ENCODE measurements at places on chromosomes 11 and 22.

DNA sequence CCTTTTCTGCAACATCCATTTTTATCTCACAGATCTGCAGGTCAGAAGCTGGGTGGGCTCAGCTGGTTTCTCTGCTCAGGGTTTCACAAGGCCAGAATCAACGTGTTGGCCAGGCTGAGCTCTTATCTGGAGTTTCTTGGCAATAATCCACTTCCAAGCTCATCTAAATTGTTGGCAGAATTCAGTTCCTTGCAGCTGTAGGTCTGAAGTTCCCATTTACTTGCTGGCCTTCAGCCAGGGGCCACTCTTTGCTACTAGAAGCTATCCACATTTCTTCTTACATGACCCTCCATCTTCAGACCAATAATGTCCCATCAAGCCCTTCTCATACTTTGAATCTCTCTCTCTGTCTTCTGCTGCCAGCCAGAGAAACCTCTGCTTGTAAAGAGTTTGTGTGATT is 103.5 kb downstream of the WNT11 start:
- no peak for DNase-seq

DNA sequence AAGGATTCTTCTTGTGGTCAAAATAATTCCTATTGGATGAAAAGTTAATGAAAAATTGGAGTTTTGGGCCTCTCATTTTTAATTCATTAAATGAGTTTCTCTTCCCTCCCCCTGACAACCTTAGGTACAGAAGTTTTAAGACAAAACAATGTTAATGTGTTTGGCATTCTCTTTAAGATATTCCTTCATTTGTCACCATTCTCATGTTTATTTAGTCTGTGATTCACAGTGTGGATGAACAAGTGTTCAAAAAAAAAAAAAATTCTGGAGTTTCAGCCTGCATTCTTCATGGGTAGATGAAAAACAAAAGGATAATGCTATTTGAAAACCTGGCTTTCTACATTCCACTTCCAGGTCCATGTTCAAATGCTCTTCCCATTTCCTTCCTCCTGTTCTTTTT is 172.6 kb upstream of the LUZP2 start:
- DNase-seq: no peak

GRCh38 chr11:70888061-70888460 is 364.3 kb downstream of the SHANK2 start:
- no peak for DNase-seq

GRCh38 chr11:91129596-91129995 is 906.7 kb upstream of the CHORDC1 start:
- no peak for DNase-seq

DNA sequence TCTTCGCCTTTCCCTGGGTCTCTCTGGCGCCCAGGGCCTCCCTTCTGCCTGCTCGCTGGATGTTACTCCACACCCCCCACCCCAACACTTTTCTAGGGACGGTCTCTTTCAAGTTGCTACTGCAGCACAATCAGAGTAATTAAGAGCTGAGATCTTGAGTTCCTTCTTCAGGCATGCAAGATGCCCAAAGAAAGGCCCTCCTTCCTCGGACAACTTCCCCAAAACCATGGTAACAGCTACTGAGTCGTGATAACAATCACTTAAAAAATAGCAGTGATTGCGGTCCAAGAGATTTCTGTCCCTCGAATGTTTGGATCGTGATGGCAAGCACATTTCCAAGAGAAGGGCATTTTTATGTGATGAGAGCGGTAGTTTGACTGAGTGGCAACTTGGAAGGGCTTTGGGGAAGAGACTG is 638 bp upstream of the TENM4 start:
- no peak for DNase-seq

DNA sequence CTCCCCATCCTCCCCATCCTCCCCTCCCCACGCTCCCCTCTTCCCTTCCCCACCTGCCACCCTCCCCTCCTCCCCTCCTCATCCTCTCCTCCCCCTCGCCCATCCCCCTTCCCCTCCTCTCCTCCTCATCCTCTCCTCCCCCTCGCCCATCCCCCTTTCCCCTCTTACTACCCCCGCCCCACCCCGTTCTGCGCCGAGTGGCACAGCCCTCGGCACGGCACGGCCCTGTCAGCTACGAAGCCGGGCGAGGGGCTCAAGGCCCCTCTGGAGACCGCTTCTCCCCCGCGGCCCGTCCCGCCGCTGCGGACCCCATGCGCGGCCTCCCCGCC is 449.9 kb downstream of the OPCML start:
- no peak for DNase-seq

DNA sequence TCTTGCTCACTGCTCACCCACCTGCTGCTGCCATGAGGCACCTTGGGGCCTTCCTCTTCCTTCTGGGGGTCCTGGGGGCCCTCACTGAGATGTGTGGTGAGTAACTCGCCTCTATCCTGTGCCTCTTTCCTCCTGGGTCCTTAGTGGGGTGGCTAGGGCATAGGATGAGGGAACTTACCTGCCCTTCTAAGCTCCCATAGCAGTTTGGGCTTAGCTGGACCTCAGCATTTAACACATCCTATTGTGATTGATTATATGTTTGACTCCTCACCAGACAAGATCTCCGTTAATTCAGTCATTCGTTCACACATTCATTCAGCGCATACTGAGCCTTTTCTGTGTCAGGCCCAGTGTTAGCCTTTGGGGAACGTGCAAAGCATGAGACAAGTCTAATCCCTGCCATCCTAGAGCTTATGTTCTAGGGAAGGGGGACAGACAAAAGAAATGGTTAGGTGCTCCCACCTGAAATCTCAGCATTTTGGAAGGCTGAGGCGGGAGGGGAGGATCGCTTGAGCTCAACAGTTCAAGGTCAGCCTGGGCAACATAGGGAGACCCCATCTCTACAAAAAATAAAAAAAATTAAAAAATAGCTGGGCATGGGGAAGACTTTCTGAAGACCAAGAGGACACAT is 441 bp downstream of the TCN2 start:
- DNase-seq: no peak

DNA sequence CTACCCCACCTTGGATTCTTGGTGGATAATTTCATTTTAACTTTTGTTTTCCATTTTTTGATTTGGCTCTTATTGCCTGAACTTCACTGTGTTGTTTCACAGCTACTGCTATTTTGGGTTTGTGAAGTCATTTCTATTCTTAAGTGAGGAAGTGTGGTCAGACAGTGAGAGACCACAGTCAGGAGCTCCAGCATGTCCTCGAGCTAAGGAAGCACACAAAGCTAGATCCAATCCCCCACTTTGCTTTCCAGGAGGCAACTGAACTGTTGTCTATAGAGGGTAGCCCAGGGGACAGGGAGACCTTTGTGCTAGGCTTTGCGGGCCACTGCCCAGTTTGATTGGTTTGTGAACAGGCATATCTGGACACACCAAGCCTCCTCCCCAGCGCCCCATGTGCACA is 251.8 kb upstream of the KIRREL3 start:
- peak; percentile 12 for DNase-seq

GRCh38 chr11:116360221-116360941 is 412.4 kb downstream of the BUD13 start:
- DNase-seq: no peak

GRCh38 chr11:126189109-126189929 is 22.1 kb downstream of the RPUSD4 start:
- DNase-seq: peak; percentile 69

GRCh38 chr11:113384551-113384950 is 3.0 kb upstream of the ANKK1 start:
- no peak for DNase-seq

GRCh38 chr22:27581688-27582087 is 219.9 kb downstream of the MN1 start:
- DNase-seq: no peak

DNA sequence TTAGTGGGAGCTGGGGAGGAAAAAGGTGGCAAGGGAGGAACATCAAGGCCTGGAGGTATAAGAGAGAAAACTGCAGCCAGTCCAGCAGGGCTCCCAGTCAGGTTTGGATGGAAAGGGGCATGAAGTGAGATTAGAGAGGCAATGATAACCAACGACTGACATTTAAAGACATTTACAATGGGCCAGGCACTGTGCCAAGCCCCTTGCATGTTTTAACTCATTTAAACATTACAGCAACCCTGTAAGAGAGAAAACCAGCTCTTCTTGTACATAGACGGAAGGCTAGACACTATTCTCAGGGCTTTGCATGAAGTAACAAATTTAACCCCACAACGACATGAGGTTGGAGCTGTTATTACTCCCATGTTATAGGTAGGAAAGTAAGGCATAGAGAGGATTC is 32.1 kb upstream of the PAK1 start:
- DNase-seq: no peak

DNA sequence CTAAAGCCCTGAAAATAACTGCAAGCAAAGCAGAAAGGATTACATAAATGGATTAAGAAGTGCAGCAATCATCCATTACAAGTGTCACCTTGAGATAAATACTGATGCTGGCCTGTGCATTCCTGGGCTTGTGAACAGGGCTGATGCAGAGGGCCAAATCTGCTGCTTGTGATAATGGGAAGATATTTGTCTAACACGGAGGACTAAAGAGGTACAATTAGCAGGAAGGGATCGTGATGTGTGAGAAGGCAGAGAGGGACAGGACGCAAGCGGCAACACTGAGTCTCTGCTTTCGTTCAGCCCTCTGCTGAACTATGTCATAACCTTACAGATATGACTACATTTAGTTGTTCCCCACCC is 107.7 kb upstream of the DDI1 start:
- DNase-seq: no peak

GRCh38 chr11:413120-414081 is 1.4 kb downstream of the SIGIRR start:
- DNase-seq: no peak

- no peak for DNase-seq
Observed at GRCh38 chr22:46537946-46538813, 760 bp upstream of the CELSR1 start.

GRCh38 chr22:49736538-49736937 is 91.1 kb downstream of the BRD1 start:
- no peak for DNase-seq

GRCh38 chr11:86802601-86803051 is 2.3 kb downstream of the PRSS23 start:
- DNase-seq: no peak

GRCh38 chr22:49935561-49935960 is 17.1 kb downstream of the CRELD2 start:
- DNase-seq: peak; percentile 61

- DNase-seq: no peak
Observed at GRCh38 chr11:1842149-1843097, 3.6 kb downstream of the TNNI2 start.

- DNase-seq: no peak
Observed at GRCh38 chr22:37304595-37305343, 22.5 kb downstream of the CYTH4 start.

GRCh38 chr11:44711113-44711786 is 15.5 kb upstream of the TSPAN18 start:
- DNase-seq: no peak

- no peak for DNase-seq
Observed at GRCh38 chr11:10294290-10294953, 403 bp upstream of the SBF2 start.

DNA sequence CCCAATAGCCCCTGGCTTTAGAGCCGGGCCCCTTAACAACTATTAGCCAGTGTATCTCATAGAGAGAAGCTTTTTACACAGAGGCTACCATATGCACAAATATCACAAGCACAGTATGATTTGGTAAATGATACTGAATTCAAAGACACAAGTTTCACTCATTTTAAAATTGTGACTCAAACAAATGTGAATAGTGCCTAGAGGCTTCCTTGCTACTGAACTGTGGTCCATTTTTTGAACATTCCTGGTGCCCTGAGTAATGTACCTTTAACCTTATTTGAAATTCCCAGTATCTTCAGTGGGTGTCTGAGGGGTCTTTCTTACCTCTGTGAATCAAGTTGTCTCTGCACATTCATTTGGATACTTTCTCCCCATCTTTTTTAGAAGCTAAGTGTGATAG is 156.2 kb downstream of the MAML2 start:
- no peak for DNase-seq

GRCh38 chr11:41413843-41414242 is 45.6 kb downstream of the LRRC4C start:
- peak; percentile 19 for DNase-seq

- no peak for DNase-seq
Observed at GRCh38 chr11:128207861-128208321, 379.5 kb downstream of the ETS1 start.

GRCh38 chr11:97856666-97857065 is 1164.1 kb upstream of the CNTN5 start:
- DNase-seq: no peak

GRCh38 chr22:30286813-30287647 is 2.3 kb downstream of the CASTOR1 start:
- peak; percentile 87 for DNase-seq

GRCh38 chr11:126815111-126815510 is 185.5 kb downstream of the KIRREL3 start:
- DNase-seq: no peak

Data from GM10248 (cell line).